NCI-H526 treated with DMSO at 0.1 percent for 48 hours (cell line): ENCODE measurements at places on chromosomes 16 and 17.

DNA sequence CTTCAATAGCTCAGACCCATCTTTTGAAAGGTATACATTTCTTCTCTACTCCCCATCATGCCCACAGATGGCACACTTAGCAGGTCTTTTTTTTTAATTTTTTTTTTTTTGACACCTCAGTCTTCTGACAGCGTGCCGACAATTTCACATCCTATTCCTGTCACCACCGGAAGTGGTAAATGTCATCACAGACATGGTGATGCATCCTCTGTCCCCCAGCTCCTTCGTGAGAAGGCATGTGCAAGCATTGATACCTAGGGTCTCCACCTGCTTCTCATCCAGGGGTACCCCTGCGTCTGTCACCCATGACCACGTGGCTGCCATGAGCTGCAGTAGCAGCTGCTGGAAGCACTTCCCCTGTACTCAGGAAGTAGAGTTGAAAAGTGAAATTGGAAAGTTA, 35.6 kb downstream of the ELAC2 start:
- no peak for DNase-seq

GRCh38 chr17:17641621-17642409, 39.4 kb upstream of the RAI1 start:
- DNase-seq: peak; percentile 18

DNA sequence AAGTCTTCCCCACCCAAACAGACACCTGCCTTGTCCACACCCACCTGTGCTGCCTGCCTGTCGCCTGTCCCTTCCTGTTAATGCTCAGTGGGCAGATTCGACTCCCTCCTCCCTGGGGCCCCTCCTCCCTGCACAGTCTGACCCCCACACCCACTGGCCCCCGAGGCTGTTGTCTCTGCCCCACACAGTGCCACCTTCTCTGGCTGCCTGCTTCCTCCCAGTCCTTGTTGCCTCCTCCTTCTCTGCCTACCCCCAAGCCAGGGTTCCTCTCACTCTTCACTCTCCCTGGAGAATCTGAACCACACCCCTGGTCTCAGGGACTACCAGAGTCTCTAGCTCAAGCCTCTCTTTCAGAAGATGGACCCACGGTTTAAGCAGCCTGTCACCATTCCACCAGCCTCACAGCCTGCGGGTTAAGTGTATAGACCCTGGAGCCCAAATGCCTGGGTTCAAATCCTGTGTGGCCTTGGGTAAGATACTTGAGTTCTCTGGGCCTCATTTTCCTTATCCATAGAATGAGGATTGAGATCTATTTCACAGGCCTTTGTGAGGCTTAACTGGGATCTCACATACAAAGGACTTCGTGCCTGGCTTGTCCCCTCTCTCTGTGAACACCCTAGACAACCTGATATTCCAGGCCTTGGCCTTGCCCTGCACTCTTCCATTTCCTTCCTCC, 3.8 kb upstream of the ARHGAP23 start:
- DNase-seq: no peak

GRCh38 chr16:3797473-3797872, 80.1 kb upstream of the TRAP1 start:
- DNase-seq: no peak

GRCh38 chr17:75250009-75250471, 11.4 kb downstream of the GGA3 start:
- no peak for DNase-seq

- no peak for DNase-seq
These were observed at the start of gene NUPR1 for GRCh38 chr16:28538733-28539596. TSS of gene NUPR1 (minus strand) at chr16:28538974. CDS start at chr16:28538907, 67 bp downstream.

DNA sequence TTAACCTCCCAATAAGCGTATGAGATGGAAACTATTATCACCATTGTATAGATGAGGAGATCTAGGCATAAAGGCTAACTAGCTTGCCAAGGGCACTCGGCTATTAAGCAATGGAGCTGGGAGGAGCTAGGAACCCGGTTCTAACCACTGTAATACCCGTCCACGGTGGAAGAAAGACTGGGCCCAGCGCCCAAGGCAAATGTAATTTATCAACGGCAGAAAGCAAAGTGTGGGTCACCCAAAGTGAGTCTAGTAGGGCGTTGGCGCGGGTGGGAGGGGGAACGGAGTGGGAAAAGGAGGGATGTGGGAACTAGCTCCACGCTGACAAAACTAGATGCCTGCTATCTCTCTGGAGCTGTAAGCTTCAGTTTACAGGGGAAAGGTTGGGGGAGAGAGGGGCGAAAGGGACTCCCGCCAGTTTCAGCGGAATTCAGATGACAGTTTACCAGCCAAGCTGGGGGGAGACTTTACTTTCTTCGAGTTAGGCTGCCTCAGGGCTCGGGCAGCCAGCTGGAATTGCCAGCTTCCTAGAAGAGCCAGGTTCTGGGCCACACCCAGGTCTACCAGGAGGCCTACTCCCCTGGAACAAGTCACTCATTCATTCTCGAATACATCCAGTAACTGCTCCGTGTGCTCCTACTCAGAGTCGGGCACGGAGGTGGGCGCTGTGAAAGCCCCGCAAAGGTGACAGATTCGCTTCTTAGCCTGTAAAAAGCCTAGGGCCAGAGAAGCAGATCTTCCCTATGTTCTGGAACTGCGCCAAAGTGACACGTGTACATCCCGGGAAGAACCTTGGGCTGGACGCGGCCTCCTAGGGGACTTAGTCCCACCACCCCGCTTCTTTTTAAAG, 837 bp downstream of the LRRC59 start:
- DNase-seq: no peak

DNA sequence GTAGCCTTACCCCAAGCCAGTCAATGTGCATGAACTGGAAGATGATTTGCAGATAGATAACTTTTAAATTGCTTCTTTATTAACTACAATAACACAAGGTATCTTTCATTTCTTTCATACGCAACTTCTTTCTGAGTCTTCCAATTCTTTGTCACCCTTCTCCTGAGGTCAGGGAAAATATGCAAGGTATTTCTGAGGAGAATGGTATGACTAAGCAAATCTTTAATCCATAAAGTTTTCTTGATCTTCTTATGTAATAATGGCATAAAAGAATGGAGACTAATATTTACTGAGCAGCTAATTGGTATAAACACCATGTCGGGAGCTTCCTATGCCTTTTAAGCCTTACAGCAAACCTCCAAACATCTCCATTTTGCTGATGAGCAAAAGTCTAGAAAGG, 438.9 kb downstream of the KCNJ2 start:
- no peak for DNase-seq

GRCh38 chr16:51637770-51638094, 486.7 kb upstream of the SALL1 start:
- no peak for DNase-seq

DNA sequence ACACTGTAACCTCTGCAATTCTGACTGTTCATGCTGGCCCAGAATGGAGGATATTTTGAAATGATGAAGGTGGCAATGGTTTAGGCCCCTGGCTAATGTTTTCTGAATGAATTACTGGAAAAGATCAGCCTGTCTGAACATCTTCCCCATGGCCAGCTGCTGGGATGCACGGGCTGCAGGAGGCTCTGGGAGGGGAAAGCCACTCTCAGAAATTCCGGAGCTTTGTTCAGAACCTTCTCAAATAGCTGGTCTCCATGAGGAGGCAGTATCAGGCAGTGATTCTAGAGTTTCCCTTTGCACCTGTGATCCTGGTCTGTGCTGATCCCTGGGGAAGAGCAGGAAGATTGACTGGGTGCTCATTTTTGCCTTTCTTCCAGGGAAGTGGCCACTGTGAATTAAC, 5.0 kb downstream of the SLC6A2 start:
- no peak for DNase-seq

DNA sequence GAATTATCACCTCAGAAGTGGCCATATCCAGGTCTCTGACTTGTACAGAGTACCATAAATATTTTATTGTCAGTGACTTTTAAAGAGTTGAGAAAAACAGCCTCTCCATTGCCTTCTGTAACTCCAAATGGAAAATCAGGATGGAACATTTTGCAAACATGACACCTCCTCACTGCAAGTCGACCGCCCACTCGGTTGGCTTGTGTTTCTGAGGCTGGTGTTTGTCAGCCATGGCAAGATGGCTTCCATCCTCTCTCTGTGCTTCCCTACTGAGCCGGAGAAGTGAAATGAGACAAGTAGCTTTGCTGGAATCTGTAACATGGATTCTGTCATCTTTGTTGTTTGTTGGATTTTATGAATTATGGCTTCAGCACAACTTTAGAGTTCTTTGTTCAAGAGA, 172.8 kb downstream of the RBFOX1 start:
- DNase-seq: no peak

GRCh38 chr16:74661064-74661463, 5.6 kb downstream of the RFWD3 start:
- no peak for DNase-seq

DNA sequence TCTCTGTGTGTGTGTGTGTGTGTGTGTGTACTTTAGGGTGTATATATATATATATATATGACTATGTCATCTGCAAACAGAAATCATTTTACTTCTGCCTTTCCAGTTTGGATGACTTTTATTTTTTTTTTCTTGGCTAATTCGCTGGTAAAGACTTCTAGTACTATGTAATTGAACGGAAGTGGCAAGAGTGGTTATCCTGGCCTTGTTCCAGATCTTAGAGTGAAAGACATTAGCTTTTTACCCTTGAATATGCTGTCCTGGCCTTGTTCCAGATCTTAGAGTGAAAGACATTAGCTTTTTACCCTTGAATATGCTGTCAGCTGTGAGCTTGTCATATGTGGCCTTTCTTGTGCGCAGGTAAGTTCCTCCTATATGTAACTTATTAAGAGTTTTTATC, 72.7 kb upstream of the MYOCD start:
- DNase-seq: no peak

DNA sequence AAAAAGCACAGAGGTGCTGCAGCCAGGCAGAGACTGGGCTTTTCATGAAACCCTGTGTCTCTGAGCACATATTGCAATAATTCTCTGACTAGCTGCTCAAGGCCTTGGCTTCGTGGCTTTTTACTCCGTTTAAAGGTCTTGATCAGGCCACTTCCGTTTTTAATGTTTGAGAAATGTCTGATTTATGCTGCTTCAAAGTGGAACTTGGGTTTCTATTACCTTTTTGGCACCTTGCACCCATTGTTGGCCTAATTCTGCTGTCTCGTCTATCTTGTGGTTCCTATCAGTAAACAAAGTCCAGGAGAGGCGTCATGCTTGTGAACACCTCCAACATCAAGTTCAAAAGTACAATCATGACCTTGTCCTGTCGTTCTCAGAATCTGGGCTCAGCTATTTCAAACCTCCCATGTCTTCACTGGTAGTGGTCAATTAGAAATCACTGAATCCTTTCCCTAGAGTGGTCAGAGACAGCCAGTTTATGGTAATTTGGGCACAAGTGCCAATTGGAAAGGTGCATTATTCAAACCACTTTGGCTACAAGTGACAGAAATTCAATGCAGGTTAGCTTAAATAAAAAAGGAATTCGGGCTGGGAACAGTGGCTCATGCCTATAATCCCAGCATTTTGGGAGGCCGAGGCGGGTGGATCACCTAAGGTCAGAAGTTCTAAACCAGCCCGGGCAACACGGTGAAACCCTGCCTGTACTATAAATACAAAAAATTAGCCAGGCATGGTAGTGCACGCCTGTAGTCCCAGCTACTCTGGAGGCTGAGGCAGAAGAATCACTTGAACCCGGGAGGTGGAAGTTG, 33.3 kb upstream of the METTL9 start:
- DNase-seq: no peak

- no peak for DNase-seq
These were observed 14.4 kb upstream of the ALOX12 start for GRCh38 chr17:6981426-6981825.

DNA sequence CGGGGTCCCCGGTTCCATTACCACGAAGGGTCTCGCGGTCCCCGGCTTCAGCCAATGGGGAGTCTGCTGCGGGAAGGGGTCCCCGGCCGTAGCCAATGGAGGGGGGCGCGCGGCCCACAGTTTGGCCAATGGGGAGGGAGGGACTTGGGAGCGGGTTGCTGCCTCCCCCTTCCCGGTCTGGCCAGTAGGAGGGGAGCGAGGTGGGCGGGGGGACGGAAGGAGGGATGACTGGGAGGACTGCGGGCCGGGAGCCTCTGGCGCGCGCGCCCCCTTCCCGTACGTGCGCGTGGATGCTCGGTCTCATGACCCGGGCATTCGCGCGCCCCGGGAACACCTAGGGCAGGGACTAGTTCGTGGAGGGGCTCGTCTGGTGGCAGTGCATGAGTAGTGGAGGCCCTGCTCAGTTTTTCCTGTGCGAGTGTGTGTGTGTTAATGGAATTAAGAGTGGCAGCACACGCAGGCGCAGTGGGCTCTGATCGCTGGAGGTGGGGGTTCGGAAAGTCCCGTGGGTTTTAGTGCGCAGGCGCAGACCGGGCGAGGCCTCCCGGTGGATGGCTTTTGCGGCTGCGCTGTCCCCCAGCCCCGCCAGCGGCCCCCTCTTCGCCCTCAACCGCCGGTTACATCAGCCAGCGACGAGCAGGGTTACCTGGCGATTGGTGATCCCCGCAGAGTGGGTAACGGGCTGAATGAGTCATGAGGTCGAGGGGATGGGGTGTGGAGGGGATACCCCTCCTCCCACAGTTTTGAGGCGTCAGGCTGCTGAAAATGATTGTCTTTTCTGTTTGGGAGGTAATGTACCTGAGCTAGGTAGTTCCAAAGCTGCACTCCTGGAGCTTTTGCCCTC, 1.3 kb downstream of the ATXN2L start:
- peak; percentile 89 for DNase-seq

DNA sequence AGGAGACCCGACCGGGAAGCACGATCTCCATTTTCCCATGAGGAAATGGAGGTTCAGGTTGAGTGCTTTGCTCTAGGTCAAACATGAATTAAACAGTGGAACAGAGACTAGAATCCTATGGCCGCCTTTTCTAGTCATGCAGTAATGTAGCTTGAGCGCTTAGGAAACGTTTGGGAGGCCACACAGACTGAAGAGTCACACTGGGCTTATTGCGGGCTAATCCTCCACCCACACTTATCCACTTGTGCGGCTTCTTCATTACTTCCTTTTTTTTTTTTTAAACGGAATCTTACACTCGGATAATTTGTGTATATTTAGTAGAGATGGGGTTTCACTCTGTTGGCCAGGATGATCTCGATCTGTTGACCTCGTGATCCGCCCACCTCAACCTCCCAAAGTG, 26.0 kb downstream of the CACNG3 start:
- DNase-seq: no peak

GRCh38 chr17:39195568-39196160, 1.8 kb downstream of the CACNB1 start:
- DNase-seq: no peak
